Prostate gland (tissue), 2 donors: ENCODE measurements at places on chromosomes 7 and 10.

DNA sequence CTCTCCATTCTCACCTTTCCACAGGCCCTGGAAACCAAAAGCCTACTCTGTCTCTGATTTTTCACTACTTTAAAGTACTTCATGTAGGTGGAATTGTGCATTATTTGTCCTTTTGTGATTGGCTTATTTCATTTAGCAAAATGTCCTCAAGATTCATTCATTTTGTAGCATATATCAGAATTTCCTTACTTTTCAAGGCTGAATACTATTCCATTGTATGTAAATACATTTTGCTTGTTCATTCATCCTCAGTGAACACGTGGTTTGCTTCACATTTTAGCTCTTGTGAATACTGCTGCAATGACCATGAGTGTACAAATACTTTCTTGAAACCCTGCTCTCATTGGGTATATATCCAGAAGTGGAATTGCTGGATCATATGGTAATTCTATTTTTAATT, 8.8 kb downstream of the C1GALT1 start:
- no peak for DNase-seq

GRCh38 chr7:106424476-106425016, 139.8 kb upstream of the NAMPT start:
- DNase-seq: no peak

DNA sequence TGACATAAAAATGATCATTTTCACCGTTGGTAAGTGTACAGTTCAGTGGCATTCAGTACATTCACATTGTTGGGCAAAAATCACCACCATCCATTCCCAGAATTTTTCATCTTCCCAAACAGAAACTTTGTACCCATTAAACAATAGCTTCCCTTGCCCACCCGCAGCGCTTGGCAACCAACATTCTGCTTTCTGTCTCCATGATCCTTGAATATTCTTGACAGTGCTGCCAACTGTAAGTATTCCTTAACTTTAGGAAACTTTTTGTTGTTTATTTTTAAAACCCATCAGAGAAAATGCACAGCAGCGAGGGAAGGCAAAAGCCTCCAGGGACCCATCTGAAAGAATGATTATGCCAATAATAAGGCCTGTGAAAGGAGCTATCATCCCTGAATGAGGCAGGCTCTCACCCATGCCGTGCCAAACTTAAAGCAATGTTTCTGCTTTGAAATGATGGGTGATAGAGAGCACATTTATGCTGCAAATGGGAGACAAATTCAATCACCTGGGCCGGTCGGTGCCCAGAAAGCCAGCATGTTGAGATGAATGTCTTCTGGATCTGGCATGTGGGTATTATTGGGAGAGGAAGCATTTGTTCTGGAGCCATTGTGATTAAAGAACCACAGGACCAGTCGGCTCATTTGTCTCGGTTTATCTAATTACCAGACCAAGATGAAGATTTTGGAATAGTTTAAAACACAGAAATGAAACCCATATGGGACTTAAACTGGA, 202.1 kb upstream of the NPVF start:
- DNase-seq: no peak

DNA sequence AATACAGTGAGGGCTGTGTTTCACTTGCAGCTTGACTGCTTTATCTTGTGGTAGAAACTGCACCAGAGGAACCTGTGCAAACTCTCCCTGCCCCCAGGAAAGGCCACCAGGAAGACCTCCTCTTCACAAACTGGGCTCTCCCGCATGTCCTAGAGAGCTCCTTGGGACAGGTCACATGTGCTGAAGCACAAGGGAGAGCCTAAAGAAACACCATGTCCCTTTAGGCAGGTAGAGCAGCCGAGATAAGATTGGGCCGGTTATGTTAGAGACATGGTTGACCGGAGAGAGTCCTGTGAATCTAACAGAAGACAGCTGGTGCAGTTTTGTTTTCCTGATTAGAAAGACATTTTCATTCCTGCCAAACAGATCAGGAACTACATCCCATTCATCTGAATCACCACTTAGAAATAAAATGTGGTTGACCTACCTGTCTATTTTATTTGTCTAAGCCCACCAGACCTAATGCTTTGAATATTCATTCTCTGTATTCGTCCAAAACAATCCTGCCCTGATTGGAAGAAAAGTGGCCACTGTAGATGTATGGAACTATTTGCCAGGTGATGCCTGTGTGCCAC, 224.1 kb downstream of the GLI3 start:
- no peak for DNase-seq

GRCh38 chr7:53325061-53325460, 289.6 kb downstream of the POM121L12 start:
- DNase-seq: no peak

- no peak for DNase-seq
These were observed 260.4 kb upstream of the TAC1 start for GRCh38 chr7:97471491-97471890.

DNA sequence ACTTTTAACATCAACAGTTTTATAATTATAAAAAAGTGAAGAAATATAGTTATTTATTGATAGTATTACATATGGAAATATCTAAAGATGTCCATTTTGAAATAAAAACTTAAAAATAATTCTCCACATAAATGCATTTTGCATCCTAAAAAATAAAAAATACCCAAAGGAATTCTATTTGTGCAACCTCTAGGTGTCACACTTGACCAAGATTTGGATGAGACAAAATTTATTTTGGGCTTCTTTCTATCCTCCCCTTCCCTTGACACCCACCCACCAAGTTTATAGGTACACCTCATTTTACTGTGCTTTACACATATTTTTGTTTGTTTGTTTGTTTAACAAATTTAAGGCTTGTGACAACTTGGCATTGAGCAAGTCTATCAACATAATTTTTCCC, 3.3 kb upstream of the THSD7A start:
- DNase-seq: no peak

DNA sequence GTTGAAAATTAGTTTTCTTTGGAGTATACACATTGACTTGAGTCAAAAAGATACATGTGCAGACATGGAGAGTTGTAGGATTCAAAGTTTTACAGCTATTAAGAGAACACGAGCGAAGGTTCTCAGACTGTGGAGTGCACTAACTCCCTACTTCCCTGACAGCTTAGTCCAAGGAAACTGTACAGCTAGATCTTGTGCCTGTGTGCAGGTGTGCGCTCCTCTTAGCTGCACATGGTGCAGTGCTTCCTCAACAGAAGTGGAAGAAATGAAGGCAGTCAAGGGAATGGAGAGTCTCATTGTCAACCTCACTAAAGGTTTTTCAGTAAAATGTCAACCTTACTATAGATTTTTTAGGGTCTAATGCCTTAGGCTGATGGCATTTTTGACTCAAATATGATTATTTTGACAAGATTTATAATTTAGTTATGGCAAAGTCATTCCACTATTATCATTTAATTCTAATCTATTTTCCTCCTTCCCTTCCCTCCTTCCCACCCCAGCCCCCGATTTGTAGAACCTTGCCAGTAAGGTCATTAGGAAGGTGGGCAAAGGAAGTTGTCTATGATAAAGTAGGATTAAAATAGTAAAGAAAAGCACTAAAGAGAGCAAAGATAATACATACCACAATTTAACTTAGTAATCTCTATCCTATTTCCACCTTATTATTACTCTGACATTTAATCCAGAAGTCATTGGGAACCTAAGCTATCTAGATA, 13.6 kb downstream of the PDK4 start:
- DNase-seq: no peak

DNA sequence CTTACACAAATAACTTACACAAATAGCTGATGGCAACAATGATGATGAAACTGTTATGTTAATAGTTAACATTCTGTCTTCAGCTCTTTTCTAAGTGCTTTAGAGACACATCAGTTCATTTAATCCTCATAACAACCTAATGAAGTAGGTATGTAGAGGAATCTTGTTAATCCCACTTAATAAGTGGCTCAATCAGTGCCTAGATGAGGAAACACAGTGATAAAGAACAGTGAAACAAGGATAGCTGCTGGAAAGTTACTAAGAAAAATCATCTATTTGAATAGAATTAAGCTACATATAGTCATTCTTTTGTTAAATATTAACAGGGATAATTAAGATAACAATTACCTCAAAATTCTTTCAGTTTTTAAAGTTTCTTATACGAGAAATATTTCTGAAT, 487.6 kb downstream of the ARL4A start:
- DNase-seq: no peak

DNA sequence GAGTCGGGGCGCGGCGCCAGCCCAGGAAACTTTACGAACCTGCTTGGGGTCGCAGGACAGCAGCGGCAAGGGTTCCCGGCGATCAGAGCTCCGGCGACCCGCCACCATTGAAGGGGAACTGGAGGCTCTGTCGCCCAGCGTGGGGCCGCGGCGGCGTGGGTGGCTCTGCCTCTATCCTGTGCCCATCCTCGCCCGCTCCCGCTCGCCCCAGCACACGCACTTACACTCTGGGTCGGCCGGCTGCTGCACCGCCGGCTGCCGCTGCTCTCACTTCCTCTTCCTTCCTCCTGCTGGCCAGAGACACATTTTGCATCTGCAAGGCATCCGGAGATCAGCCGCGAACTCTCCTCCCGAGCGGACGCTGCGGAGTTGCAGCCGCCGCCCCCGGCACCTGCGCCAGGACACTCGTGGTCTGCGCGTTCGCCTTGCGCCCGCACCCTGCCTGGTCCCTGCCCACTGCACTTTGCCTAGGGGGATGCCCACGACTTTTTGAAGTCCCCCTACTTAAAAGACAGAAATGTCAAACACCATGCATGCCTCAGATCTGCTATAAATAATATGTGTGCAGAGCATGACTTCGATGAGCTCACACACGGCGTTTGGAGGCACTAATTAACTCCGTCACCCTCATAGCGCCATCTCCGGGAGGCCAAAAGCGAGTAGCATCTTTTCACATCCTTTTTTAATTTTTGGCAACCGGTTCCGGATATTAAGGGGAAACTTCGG, at the start of gene ELMO1:
ELMO1 (minus strand) TSS at position 229 of the 726 bp plus-strand sequence. CDS start 106,174 bp downstream, outside the sequence.
- DNase-seq: peak; percentile 45
